ENCODE measurements at places on chromosomes 4 and X. TPM values are rescaled to one million over a fixed set of nuclear protein-coding genes. Genes with fewer than 3 reads are reported as not detected.

SFRP2 gene
- 10.5 TPM for total RNA-seq

RBMXL3 gene
- not detected for total RNA-seq

IBSP gene
- total RNA-seq = not detected

TMEM35A gene
- total RNA-seq = not detected

CYTL1 gene
- total RNA-seq = 24.6 TPM

ABLIM2 gene
- under 0.01 TPM for total RNA-seq

UGT2A1 gene
- total RNA-seq = not detected

CXorf49 gene
- total RNA-seq = not detected
